GM19239 (cell line): ENCODE measurements at places on chromosomes 16 and 17.

GRCh38 chr16:75495076-75495674 lies at the start of gene CHST6:
Gene CHST6 (minus strand): TSS chr16:75495441. CDS start chr16:75479828, 15,613 bp downstream.
- peak; percentile 48 for DNase-seq

GRCh38 chr17:74450231-74450630 lies 16.2 kb upstream of the CD300A start:
- no peak for DNase-seq

DNA sequence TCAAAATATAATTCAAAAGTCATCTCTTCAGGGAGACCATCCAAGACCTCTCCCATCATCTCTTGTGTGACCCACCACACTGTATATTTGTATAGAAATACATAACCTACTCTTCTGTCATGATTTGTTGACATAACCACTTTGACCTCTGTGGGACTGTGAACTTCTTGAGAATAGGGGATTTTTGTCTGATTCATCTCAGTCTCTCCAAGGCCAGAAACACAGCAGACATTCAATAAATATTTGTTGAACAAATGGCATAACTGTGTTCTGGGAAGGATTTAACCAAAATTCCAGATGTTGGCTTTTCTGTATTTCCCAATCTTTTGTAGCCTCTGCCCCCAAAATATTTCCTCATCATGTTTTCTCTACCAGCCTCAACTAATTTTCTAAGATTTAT lies 169.7 kb downstream of the CDH11 start:
- no peak for DNase-seq

- no peak for DNase-seq
These were observed 2.2 kb downstream of the TMEM132E start for GRCh38 chr17:34581446-34582184.

DNA sequence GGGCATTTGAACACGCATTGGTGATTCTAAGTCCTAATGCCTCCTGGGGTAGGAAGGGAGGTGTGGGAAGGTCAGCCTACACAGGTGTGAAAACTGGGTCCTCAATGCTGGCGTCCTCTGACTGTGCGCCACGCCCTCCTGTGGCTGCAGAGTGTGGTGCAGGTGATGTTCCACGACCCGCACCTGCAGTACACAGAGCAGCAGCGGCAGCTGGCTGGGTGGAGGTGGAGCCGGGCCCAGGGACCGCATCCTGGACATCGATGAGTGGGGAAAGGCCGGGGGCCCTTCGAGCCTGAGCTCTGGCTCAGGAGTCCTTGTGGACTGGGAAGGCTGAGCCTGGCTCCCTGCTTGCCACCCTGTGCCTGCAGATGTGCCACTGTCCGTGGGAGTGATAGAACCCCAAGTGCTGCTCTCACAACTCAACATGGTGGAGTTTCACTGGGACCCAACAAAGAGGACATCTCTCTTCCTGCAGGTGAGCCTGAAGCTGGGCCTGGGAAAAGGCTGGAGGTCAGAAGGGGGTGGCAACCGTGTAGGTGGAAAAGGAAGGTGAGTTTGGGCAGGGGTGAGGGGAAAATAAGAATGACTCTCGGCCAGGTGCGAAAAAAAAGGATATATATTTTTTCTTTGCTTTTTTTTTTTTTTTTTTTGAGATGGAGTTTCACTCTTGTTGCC lies 14.0 kb upstream of the STAC2 start:
- DNase-seq = peak; percentile 65
